Stimulated activated CD8-positive, alpha-beta memory T cell treated with anti-CD3 and anti-CD28 coated beads, Interleukin-12 subunit alpha, Interleukin-12 subunit beta, amount 100 ng/mL, for 4 hours (primary cell): ENCODE measurements at places on chromosomes 4 and X.

- DNase-seq = no peak
Observed at GRCh38 chr4:118287711-118288451, 64.9 kb downstream of the PRSS12 start.

DNA sequence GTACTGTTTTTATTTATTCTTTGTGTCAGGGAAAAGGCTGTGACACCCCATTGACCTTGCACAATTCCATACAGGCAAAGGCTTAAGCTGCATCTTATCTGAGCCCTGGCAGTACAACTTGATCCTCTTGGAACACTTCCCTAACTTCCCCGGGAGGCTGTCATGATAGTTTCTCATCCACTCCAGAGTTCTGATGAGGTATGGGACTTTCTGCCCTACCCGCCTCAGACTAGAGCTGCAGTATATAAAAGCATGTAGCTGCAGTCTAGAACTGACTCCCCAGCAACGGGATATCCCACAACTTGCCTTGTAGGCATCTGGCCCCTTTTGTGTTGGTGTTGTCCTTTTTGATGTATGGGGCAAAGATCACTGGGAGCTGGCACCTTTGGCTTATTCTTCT lies 72.7 kb downstream of the FNIP2 start:
- no peak for DNase-seq

DNA sequence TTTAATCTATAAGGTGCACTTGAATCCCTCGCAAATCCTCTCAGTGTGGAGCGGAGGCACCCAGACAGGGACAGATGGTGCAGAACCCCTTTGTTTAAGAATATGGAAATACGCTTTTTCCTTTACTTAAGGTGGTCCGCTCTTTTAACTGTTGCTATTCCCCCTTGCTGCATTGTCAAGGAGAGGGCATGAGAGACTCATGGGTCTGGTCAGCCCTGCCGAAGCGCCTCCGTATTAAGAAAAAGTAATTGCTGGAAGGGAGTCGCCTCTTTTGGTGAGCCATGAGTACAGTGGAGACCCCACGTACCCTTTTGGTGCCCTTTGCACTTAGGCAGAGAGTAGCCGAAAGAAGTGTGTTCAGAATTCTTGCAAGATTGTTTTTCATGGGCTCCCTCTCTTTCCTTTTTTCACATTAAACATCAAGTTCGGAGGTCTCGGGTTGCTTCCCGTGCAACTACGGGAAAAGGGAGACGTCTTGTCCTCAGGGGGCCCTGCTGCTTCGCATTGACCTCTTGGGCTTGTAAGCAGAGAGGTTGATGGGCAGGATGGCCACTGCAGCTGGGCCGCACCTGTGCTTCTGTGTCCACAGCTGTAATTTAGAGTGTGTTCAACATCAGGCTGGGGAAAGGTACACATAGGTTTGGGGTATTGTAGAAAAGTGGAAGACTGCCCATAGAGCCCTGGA lies 109.6 kb downstream of the SPRY1 start:
- no peak for DNase-seq

- DNase-seq = no peak
Observed at GRCh38 chrX:107677909-107678308, 49.6 kb downstream of the PRPS1 start.

GRCh38 chrX:758917-759316 lies 128.3 kb downstream of the SHOX start:
- DNase-seq = no peak

DNA sequence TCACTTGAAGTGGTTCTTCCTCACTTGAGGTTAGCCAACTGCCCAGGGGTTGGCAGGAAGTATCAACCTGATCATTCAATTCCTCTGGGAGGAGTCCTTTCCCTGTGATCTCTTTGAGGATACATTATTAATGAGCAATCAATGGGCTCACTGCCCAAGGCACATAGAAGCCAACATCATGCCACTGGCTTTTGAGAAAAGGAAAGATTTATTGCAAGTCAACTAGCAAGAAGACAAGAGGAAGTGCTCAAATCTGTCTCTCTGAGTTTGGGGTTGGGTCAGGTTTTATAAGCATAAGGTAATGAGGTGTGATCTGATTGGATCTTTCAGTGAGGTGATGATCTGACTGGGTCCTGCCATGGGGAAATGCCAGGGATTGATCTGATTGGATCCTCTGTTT lies 39.6 kb downstream of the FGFBP1 start:
- DNase-seq = no peak

- DNase-seq = no peak
Observed at GRCh38 chrX:1656379-1656778, 41.5 kb downstream of the ASMT start.

GRCh38 chrX:37959212-37960021 lies 46.9 kb upstream of the SYTL5 start:
- no peak for DNase-seq

DNA sequence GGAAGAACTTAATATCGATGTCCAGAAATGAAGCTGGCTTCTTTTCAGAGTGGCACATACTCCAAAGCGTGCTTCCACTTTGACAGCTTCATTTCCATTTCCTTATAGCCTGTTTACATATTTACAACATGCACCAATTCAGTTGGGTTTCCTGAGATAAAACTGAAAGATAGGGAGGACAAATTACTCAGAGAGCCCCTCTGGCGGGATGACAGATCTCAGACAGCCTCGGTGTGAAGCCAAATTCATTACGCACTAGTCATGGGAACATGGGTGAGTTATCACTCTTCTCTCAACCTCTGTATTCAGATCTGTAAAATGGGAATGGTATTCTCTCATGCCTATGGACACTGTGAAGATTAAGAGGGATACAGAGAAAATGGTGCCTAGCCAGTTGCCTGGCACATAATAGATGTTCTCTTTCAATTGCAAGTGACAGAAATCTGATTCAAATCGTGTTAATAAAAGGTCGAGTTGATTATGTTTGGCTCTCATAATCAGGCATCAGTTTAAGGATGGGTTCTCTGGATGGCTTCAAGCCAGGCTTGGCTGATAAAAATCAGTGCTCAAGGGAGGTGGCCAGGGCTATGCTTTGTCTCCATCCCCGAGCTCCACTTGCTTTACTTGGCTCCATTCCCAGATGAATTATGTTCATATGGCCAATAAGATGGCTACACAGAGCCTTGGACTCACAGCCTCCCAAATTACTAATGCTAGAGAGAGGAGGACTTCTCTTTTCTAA lies 132.2 kb upstream of the C1QTNF7 start:
- DNase-seq = no peak

GRCh38 chr4:152972821-152973628 lies 36.9 kb downstream of the FHDC1 start:
- no peak for DNase-seq
